ENCODE measurements at places on chromosomes 5 and 9.

DNA sequence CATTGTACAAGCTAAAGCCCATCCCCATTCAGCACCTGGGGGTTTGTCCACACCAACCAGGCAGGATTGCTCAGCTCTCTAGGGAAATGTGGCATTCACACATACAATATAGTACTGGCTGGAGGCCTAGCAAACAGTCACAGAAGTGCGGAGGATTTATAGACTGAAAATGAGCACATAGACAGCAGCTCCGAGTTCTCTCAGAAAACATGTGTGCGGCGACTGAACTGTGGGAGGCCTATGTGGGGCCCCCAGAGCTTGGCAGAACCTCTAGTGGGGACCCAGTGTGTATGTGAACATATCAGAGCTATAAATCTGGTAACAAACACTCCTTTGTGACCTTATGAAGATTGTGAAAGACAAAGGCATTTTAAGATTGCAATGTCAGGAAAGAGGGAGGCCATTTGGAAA is 431.1 kb downstream of the DTWD2 start:
- DNase-seq, result peak; percentile 86

DNA sequence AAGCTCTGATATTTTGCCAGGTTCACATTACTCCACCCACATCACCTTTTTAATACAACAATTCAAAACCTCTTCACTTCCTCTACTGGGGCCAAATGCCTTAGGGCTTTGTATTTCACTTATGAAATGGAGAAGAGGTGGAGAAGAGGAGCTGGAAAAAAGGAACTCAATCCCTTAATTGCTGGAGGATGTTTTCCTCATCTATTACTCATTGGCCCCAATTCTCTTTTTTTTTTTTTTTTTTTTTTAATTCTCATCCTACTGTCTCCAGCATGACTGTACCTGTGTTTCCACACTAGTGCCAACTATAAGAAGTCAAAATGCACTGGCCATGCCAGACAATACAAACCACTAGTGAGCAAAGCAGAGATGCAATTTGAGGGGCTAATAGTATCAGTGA is 20.9 kb downstream of the FAM13B start:
- no peak for DNase-seq

- DNase-seq, result no peak
Observed at GRCh38 chr9:69260161-69260560, 64.9 kb upstream of the ENTREP1 start.

DNA sequence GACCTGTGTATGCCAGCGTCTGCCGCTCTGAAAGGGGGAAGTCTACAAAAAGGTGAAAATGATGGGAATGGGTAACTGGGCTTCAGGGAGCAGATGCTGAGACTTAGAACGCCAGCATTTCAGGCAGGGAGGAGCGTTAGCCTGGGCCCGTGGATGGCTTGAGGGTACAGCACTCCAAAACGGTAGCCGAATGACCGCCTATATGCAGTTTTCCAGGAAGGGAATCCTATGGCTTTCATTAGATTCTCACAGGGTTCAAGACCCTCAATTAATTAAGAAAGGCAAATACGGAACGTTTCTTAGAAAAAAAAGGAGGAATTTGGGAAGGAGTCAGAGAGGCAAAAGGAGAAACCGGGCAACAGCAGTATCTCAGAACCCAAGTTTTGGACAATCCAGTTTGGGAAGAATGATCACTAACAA is 639 bp downstream of the AMACR start:
- no peak for DNase-seq

Data from AG10803 (cell line).